HS-27A (cell line): ENCODE measurements at places on chromosomes 16 and 17.

GRCh38 chr16:61128545-61129323 is 907.5 kb downstream of the CDH8 start:
- no peak for DNase-seq

GRCh38 chr17:31692027-31692426 is 167.0 kb downstream of the COPRS start:
- no peak for DNase-seq

- no peak for DNase-seq
These were observed 62.1 kb downstream of the GPRC5B start for GRCh38 chr16:19822533-19822932.

DNA sequence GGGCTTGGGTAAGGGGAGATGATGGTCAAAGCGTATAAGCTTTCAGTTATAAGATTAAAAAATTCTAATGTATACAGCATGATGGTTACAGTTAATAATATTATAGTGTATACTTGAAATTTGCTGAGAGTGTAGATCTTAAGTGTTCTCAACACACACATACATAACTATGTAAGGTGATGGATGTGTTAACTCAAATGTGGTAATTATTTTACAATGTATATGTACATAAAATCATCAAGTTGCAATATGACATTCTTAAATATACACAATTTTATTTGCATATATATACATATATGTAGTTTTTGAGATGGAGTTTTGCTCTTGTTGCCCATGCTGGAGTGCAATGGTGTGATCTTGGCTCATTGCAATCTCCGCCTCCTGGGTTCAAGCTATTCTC is 7.2 kb downstream of the ZKSCAN2 start:
- DNase-seq, result no peak

- no peak for DNase-seq
These were observed 126.0 kb downstream of the MGAT5B start for GRCh38 chr17:76994237-76994637.

- DNase-seq, result no peak
These were observed 4.8 kb downstream of the CTRB2 start for GRCh38 chr16:75202069-75202590.

DNA sequence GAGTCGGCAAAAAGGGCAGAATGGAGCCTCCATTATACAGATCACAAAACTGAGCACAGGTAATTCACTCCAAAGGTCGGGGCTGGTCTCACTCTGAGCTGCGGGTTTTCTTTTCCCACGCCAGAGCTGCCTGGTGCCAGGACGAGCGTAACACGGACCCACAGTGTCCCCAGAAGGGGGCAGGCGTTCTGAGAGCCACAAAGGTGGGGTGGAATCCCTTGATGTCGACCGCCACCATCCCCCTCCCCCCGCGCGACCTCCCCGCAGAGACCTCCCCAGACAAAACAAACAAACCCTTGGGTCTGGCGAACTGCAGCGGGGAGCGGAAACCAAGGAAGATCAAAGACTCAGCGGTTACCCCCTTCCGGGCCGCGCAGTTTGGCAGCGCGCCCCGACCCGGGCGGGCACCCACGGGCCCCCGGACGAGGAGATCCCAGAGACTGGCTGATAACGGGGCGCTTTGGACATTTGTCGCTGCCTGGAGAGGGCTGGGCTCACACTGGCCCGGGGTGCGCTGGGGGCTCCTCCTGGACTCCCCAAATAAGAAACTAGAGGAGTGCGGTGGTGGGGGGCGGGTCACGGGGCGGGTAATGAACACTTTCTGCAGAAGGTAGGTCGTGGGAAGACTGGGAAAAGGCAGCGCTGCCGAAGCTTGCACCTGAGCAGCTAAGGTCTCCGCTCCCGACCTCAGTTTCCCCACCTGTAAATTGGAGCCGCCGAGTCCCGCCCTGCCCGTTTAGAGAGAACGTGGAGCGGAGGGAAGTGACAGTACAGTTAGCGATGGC is 664 bp upstream of the NKD1 start:
- DNase-seq, result no peak

DNA sequence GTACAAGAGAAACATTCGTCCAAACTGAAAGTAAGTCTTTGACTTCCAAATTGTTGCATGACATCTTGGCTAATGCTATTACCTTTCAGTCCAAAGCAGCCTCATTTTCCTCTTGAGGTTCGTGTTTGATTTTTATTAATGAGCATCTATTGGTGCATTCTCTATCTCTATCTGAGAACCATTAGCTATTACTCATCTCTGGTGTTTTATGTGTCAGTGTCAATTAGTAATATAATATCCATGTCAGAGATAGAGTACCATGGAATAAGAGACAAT is 388.1 kb upstream of the GOT2 start:
- DNase-seq, result no peak

DNA sequence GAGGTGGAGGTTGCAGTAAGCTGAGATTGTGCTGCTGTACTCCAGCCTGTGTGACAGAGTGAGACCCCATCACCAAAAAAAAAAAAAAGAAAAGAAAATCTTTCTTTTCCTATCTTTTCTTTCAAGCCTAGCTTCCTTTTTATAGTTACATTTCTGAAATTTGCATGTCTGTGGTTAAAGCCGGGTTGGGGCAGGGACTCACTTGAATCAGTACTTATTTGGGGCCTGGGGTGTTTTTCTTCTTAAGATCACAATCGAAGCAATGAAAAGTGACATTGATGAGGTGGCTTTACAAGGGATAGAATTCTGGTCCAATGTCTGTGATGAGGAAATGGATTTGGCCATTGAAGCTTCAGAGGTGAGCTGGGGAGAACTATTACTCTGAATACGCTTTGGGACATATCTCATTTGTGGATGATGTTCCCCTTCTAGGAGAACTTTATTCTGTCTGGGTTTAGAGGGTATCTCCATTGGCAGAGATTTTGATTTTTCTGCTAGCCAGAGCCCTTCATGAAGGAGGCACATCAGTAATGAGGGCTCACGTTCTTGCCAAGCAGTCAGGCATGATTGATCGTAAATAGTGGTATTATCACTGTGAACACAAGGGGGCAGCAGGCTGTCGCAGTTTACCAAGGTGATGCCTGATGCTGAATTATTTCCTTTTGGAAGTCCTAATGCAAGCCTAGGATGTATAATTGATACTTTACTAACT is 14.3 kb downstream of the KPNB1 start:
- no peak for DNase-seq

DNA sequence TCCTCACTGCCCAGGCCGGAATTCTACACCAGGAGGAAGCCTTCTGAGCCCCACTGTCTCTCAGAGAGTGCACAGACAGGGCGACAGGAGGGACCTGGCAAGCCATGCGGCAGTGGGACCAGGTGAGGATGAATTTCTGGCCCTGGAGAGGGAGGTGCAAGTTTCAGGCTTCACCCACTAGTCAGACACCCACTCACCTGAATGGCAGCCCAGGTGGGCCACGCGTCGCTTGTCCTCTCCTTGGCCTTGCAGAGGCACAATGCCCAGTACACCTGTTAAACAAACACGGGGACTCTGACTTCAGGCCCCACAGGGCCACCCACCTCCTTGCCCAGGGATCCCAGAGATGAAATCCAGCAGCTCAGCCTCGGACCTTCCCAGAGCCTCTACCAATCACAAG is 4.2 kb downstream of the CORO7 start:
- DNase-seq, result no peak

DNA sequence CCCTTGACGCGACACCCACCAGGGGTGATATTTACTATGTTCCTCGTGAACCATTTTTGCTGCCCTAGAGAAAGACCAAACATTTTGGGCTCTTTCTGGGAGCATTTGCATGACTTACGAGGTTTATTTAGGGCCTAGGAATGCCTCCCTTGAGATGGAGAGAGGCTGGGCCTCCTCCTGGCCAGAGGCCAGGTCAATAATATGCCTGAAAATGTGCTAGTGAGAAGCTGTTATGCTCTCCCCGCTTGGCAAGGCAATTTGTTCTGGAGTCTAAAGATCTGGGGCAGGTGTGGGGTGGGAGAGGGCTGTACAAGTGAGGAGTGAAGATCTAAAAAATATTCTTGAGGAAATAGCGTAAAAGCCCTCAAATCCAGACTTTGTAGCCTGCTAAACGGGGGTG is 587.3 kb upstream of the CDH5 start:
- no peak for DNase-seq

GRCh38 chr17:40497695-40498094 is 3.7 kb downstream of the TNS4 start:
- no peak for DNase-seq

- DNase-seq, result no peak
These were observed 269.5 kb upstream of the FOXF1 start for GRCh38 chr16:86240716-86241363.

DNA sequence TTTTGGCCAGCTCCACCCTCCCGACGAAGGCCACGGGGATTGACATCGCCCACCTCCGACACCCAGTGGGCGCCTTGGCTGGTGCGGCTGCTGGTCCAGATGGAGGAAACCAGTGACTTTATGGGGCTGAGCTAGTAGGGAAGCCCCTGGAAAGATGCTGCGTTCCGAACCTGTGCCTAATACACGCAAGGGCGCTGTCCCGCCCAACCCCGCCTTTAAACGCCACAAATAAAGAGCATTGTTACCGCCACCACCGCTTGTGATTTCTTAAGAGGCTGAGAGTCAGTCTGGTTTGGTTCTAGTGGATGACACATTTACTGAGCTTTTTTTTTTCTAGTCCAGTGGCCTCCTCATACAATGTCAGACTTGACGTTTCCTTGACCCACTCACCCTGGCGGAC is 107.9 kb downstream of the AATF start:
- no peak for DNase-seq
